ENCODE measurements at places on chromosomes 13 and 19.

DNA sequence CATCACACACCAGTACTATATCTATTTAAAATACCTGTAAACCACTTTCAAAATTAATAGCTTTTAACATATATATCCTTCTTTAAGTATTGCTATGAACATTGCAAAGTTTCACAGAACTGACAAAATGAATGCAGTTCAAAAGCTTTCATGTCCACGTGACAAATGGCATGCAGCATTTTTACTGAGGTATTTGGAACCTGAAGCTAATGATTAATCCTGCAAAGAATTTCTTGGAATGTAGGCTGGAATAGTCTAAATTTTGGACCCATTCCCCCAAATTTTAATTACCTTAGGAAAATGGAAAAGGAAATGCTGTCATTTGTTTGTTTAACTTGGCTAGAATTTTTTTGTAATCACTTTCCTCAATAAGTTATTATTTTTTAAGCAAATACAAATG, 423.8 kb upstream of the GPC6 start:
- DNase-seq: no peak
- no peak overlapping the region for H3K4me3 ChIP-seq
- no peak overlapping the region for H3K27ac ChIP-seq
- no peaks in the 10 kb centered on the region for H3K36me3 ChIP-seq
- H3K27me3 ChIP-seq: no peaks in the 10 kb centered on the region
- no peaks in the 10 kb centered on the region for H3K4me1 ChIP-seq

DNA sequence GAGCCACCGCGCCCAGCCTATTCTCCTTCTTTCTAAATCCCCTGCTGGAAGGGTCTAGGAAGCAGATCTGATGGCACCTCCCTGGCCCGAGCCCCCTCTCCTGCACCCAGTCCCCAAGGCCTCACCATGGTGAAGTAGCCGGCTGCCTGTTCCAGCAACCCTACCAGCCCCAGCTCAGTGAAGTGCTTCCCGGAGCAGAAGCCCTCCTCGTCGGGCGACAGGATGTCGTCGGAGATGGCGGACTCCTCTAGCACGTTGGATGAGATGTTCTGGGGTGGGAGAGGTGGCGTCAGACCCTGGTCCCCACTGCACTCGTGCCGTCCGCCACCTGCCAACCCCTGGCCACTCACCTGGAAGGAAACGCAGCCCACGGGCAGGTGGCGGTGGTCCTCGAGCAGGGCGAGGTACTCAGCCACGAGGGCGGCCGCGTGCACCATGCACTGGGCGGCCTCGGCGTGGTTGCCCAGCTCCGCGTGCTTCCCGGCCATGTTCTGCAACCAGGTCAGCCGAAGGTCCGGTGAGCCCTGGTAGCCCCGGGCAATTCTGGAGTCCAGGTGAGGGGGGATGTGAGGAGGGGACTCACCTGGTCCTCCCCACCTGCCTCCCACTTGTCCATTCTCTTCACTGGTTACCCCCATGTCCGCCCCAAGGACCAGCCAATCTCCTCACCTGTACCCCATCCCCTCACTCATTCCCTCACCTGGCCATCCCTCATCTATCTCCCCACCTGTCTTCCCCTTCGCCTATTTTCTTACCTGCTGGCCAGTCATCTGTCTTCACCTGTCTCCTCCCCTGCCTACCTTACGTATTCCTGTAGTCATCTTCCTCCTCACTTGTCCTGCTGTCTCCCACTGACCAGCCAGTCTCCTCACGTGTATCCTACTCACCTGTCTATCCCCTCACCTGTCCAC, 11.5 kb upstream of the KANK2 start:
- no peak for DNase-seq
- H3K36me3 ChIP-seq: no peaks in the 10 kb centered on the region

DNA sequence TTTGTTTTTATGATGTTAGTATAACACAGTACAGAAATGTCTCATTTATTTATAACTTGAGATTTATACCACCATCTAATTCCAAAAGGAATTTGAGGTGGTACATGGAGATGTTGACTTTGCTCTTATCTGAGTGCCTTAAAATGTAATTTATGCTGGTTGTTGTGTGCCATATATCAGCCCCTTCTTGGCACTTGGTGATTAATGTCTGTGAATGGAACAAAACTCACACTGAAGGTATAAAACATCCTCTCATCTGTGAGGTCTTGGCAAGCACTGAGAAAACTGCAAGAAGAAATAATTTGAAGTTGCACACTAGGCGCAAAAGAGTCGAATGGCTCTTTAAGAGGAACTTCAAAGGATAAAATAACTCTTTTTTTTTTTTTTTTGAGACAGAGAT, 240.4 kb downstream of the B3GLCT start:
- no peaks in the 10 kb centered on the region for H3K4me1 ChIP-seq
- no peaks in the 10 kb centered on the region for H3K36me3 ChIP-seq
- no peak overlapping the region for H3K27ac ChIP-seq
- DNase-seq: no peak
- H3K27me3 ChIP-seq: peaks cover 7% of the 10 kb centered on the region
- no peak overlapping the region for H3K4me3 ChIP-seq

- no peak for DNase-seq
- H3K4me3 ChIP-seq: no peak overlapping the region
- H3K27ac ChIP-seq: no peak overlapping the region
- no peaks in the 10 kb centered on the region for H3K36me3 ChIP-seq
Measured at GRCh38 chr19:48950159-48950558, 4.5 kb upstream of the BAX start.

DNA sequence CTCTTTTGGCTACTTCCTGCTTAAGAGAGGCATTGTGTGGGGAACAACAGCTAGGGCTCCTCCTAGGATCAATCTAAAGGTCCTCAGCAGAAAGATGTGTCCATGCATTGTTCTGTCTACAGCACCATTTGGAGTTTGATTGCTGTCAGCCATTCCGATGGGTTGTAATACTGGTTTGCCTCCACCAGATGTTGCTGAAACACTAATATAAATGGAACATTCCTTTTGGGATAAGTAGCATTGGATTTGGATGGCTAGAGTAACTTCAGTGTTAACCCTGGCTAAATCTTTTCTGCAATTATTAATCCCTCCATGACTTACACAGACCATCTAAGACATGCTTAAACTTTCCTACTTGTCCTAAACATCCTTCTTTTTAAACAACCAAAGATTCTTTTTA, 104.2 kb downstream of the TDRD3 start:
- H3K27ac ChIP-seq: no peak overlapping the region
- H3K4me1 ChIP-seq: no peaks in the 10 kb centered on the region
- H3K4me3 ChIP-seq: no peak overlapping the region
- no peaks in the 10 kb centered on the region for H3K27me3 ChIP-seq
- DNase-seq: no peak
- H3K36me3 ChIP-seq: peaks cover 88% of the 10 kb centered on the region

DNA sequence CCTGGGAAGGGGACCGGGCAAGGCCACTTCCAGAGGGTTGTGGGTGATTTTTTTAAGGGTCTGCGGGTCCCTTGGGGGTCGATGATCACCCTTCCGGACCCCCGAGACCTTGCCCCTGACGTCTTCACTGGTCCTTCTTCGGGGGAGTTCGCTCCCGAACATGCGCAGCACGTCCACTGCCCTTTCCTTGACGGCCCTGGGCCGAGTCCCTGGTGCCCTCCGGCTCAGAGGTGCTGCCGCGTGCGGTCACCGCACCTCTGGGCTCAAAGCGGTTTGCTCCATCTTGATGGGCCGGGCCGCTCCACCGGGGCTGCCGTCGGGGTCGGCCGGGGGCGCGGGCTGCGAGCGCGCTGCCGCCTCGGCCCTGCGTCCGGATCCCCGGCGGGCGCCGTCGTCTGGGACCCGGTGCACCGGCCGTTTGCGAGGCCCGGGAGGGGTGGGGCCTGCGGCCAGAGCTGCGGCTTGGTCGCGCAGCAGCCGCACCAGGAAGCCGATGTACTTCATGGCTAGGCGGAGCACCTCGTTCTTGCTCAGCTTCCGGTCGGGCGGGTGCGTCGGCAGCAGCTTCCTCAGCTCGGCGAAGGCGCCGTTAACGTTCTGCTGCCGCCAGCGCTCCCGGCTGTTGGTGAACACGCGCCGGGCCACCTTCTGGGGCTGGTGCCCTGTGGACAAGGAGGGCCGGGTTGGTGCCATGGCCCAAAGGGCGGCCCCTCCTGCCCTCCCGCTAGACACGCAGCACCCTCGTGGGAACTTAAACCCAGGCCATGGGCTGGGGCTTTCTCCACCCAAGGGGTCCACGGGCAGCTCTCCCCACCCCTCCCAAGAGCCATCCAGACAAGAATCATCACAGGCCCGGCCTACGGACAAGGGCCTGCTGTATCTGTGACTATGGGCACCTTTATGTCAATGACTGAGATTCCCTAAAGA, 3.3 kb downstream of the LYL1 start:
- DNase-seq: peak; percentile 86
- H3K4me3 ChIP-seq: peak overlapping the region; percentile 78
- no peaks in the 10 kb centered on the region for H3K36me3 ChIP-seq

DNA sequence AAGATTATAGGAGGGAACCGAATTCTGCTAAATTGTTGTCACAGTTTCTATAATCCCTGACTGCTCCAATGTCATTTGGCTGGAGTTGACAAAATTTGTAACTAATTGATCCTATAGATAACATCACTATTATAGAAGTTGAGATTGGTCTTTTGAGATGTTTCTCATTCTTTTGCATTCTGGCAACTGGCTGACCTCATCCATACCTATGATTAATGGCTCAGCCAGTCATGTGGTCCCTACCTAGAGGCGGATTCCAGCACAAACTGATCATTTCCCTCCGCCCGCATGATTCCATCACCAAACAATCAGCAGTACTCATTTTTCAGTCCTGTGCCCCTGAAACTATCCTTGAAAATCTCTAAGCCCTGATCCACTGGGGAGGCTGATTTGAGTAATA, 4.2 kb downstream of the PSG2 start:
- no peak overlapping the region for H3K4me3 ChIP-seq
- no peak overlapping the region for H3K27ac ChIP-seq
- H3K36me3 ChIP-seq: no peaks in the 10 kb centered on the region
- H3K27me3 ChIP-seq: no peaks in the 10 kb centered on the region
- H3K4me1 ChIP-seq: no peaks in the 10 kb centered on the region

DNA sequence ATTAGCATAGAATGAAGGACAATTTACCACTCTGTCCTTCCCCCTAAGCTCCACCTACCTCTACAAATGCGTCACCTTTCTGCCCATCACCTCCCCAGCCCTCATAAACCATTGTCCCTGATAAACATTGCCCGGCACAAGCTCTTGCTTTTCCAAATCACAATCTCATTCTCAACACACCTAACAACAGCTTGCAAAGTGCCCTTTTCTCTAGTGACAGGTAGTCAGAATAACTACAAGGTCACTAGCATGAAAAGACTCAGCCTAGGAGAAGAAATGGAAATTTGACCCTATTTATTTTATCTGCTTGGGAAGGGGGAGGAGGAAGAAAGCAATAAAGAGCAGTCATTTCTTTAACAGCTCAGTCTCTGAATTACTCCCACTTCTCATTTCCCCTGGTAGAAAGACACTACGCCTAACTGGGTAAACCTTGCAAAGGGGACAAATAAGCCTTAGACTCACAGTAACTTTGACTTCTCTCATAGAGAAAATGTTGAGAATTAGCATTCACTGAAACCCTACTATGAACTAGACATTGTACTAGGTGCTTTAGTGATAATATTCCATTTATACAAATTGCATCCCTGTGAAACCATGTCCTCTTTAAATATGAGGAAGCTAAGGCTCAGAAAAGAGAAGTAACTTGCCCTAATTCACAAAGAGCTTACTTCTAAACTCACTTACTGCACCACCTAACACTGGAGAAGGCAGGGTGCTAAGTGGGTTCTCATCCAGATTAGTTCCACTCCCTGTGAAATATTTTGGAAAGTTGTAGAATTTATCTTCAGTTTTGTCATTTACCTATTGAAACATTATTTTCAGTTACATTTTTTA, 116.2 kb upstream of the FNDC3A start:
- DNase-seq: no peak
- no peaks in the 10 kb centered on the region for H3K27me3 ChIP-seq
- no peak overlapping the region for H3K27ac ChIP-seq
- H3K4me1 ChIP-seq: peaks cover 4% of the 10 kb centered on the region
- H3K4me3 ChIP-seq: no peak overlapping the region
- H3K36me3 ChIP-seq: no peaks in the 10 kb centered on the region

DNA sequence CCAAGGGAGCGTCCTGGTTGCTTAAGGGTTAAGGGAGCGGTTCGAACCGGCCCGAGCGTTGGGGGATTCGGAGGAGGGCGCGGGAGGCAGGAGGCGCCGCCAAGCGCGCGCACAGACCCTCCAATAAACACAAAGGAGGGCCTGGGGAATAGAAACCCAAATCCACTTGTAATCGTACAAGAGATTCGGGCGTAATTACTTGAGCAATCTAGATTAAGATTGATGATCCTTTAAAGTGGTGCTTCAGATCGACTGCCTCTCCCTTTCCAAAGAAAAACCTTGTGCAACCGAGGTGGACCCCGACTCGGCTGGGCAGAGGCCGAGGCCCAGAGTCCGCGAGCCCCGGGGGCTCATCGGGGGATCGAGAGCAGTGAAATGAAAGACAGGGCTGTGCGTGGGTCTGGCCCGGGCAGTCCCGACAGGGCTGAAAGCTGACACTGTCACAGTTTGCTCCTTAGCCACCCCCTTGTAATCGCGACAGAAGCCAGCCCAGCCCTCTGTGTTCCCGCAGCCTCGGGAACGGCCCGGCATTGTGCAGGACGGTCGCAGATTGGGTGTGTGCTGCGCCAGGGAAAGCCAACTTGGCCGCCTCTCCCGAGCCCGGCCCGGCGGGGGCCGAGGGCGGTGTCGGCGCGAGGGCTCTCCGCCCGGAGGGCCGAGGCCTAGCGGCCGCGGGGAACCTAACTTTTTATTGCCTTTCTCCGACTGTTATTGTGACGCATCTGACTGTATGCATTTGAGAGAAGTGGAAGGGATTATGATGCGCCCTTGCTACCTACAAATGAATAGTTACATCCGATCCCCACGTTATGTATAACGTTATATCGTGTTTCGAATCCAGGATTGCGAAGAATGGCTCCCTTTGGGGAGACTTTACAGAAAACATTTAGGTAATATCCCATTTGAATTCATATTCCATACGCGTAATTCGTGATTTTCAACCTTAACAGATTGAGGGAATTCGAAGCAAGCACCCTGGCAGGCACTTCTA, 5.5 kb downstream of the MAB21L1 start:
- no peaks in the 10 kb centered on the region for H3K36me3 ChIP-seq
- peak overlapping the region; percentile 66 for H3K4me3 ChIP-seq
- no peak for DNase-seq
- H3K27me3 ChIP-seq: peaks cover 29% of the 10 kb centered on the region

GRCh38 chr13:35841060-35841521, 290.1 kb downstream of the DCLK1 start:
- H3K4me3 ChIP-seq: no peak overlapping the region
- DNase-seq: no peak
- H3K36me3 ChIP-seq: no peaks in the 10 kb centered on the region
- H3K27me3 ChIP-seq: no peaks in the 10 kb centered on the region
- H3K27ac ChIP-seq: no peak overlapping the region

- H3K36me3 ChIP-seq: no peaks in the 10 kb centered on the region
- no peak overlapping the region for H3K27ac ChIP-seq
- no peak for DNase-seq
- no peak overlapping the region for H3K4me3 ChIP-seq
Measured at GRCh38 chr13:31020996-31021395, 88.5 kb downstream of the TEX26 start.

Measured in immature natural killer cell (primary cell).